ENCODE measurements at places on chromosomes 3 and 15.

- DNase-seq, result peak; percentile 98
Observed at GRCh38 chr3:42025370-42026138, 63.7 kb upstream of the ULK4 start.

- DNase-seq, result no peak
Observed at GRCh38 chr15:51770902-51771301, 19.5 kb downstream of the TMOD2 start.

GRCh38 chr15:39585389-39585841 lies 4.5 kb downstream of the THBS1 start:
- DNase-seq, result no peak

DNA sequence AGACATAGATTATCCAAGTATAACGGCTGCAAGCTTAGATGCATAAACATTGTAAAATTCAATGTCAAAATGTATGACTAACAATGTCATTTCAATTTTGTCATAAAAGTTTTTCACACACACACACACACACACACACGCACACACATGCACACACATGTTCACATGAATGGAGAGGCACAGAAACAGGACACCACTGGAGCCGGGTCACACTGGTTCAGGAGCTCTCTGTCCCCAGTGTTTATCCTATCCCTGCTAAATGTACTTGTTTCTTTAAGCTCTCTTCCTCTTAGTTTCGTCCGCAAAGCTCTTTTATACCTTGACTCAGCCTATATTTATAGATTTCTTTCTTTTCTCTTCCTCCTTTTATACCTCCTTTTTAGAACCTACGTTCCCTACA lies 249.9 kb downstream of the CADPS start:
- DNase-seq, result no peak

GRCh38 chr3:74075241-74075640 lies 450.5 kb upstream of the PDZRN3 start:
- DNase-seq, result no peak

- DNase-seq, result no peak
Observed at GRCh38 chr15:67115586-67115969, 50.2 kb downstream of the SMAD3 start.

GRCh38 chr3:35523838-35524237 lies 115.5 kb upstream of the ARPP21 start:
- DNase-seq, result no peak

GRCh38 chr3:101020351-101021015 lies 27.3 kb upstream of the ABI3BP start:
- no peak for DNase-seq

DNA sequence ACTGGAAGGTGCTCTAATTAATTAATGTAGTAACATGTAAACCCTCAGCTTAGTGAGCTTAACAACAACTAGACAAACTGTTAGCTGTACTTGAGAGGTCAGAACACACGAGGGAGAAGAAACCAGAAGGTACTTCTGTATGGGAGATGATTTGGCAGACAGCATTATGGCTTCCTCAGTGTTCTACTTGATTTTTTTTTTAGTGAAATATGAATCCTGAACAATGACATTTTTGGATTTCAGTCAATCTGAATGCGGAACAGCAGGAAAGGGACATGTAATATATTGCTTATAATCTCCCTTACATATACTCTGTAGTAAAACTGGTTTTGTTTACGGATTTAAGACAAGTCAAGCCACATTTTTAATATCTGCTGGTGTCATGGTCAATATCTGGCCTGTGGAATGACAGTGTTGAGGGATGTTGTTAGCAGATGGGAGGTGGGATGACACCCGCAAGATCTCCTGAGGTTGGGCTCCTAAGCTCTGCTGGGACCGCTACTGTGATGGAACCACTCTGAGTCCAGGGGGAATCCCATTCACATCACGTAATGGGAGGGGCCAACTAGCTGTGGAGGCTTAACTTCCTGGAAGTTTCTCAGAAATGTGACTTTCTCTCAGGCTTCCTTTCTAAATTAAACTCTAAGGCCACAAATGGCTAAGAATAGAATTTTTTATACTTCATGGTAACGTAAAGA lies 18.7 kb downstream of the TNFAIP8L3 start:
- no peak for DNase-seq

- DNase-seq, result no peak
Observed at GRCh38 chr3:176740906-176741663, 456.2 kb downstream of the TBL1XR1 start.

DNA sequence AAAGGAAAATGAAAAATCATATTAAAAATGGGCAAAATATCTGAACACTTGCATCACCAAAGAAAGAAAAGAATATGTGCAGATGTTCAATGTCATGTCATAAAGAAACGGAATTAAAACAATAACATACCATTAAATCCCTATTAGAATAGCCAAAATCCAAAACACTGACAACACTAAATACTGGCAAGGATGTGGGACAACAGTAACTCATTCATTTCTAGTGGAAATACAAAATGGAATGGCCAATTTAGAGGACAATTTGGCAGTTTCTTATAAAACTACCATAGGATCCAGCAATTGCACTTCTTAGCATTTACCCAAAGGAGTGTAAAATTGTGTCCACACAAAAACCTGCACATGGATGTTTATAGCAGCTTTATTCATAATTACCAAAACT lies 542.5 kb upstream of the UBE2E2 start:
- no peak for DNase-seq

Measured in esophagus muscularis mucosa (tissue), 4 donors.